ENCODE measurements at places on chromosomes 2 and 18.

- no peak for DNase-seq
Observed at GRCh38 chr2:126826491-126826890, 72.2 kb upstream of the TEX51 start.

DNA sequence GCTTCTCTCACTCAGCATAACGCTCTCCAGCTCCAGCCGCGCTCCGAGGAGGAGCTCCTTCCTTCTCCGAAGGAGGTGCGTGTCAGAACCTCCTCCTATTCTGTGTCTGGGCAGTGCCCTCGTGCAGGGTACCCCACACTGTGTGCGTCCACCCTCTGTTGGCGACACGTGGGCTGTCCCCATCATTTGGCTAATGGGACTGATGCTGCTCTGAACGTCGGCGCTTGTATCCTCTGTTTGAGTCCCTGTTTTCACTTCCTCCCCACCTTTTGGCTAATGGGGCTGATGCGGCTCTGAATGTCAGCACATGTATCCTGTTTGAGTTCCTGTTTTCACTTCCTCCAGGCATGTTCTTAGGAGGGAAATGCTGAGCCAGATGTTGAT is 22.2 kb downstream of the KCNG2 start:
- DNase-seq = no peak

DNA sequence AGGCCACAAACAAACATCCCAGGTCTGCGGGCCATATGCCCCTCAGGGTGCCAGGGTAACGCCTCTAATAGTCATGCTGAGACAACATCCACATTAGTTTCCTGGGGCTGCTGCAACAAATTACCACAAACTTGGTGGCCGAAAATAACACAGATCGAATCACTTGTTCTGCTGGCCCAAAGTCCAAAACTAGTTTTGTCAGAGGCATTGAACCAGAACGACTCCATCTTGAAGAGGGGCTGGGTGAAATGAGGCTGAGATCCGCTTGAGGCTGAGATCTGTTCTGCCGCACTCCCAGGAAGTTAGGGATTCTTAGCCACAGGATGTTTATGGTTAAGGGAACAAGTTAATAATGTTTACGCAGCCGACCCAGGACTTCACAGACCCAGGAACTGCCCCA is 66.7 kb downstream of the COPS8 start:
- no peak for DNase-seq

- no peak for DNase-seq
Observed at GRCh38 chr2:120403676-120404075, 57.7 kb downstream of the INHBB start.

DNA sequence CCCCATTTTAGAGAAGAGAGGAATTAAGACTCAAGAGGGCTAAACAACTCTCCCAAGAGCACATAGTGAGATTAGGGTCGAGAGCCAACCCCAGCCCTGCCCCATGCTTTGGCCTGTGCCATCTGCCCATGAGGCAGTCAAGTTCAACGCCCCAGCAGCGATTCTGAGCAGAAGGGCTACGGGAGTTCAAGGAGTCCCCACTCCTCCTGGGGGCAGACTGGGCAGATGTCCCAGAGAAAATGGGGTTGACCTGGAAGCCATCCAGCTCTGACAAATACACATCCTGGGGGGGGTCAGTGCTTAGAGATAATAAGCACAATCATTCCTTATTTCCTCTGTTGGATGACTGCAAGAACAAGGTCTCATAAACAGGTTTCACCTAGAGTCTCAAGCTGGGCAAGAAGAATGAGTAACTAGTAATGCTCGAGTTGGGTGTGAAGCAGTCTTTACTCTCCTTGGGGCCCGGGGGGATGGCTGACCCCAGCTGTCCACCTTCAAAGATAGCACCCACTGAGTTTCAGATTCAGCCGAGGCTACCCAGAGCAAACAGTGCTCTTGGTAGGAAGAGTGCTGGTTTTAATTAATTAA is 716.4 kb downstream of the RNF144A start:
- no peak for DNase-seq

DNA sequence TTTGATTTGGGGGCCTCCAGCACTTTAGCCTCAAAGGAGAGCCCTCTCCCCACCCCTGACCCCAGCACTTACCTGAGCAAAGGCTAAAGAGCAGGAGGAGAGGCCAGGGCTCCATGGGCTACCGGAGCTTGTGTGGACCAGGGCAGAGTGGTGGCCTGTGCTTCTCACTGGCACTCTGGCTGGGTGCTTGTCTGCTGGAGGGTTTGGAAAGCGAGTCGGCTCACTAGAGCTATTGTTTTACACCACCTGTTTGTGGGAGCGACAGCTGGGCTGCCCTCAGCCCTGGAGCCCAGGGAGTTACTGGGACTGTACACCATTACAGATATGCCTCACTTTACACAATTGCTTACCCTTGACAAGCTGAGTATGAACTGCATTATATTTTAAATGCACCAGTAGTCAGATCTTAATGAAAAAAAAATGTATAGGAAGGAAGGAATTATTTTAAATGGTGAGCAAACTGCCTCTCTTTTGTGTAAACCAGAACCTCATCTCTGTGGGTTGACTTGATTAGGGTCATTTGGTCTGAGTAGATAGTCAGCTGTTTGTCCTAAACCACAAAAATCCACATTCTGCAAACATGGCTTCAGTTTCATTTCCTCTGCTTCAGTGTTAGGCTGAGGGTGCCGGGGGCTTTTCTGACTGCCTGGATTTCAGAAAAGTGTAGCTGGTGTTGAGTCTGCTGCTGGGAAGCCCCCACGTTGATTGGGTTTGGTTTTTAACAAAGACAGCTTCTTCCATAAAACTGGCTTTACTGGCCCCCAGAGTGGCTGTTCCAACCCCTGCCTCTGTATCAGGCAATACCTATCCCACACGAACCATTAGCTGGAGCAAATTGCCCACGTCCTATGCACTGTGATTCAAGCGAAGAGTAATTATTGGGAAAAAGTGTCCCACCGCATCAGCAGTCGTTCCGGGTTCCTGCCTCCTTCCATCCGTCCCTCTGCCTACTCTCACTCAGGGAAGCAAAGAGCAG is at the start of gene CHRNA1:
CHRNA1 (minus strand) TSS at position 193 of the 976 bp plus-strand sequence; CDS start at position 115, 78 bp downstream.
- DNase-seq = no peak

GRCh38 chr2:128537646-128538045 is 219.0 kb upstream of the HS6ST1 start:
- no peak for DNase-seq

DNA sequence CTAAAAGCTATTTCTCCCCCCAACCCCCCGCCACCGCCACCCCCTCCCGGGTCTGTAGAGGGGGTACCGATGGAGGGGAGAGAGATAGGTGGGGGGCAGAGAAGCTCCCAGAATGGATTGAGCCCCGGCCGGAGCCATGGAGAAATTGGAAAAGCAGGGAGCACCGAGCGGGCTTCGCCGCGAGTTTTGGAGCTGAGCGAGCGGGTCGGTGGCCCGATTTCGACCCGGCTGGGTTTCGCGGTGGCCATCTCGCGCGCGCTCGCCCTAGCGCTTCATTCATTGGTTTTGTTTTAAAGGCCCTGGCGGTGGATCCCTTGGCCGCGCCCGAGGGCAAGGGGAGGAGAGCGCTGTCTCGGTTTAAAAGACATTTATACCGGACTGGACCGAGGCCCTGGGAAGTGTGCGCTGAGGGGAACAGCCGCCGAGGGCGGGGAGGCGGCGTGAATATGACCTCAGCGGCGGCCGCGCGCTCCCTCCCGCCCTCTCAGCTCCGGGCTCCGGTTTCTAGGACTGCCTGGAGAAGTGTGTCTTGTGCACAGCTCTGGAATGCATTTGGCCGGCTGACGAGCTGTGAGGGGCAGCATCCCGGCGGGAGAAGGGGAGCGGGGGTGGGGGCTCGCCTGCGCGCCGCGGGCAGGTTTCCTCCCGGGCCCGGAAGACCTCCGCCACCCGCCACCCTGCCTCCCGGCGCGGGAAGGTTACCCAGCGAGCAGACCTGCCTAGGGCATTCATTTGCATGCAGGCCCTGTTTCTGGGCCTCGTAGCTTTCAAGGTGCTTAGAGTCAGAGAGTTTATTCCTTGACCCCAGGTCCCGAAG is 1.7 kb upstream of the SMAD7 start:
- DNase-seq = no peak

DNA sequence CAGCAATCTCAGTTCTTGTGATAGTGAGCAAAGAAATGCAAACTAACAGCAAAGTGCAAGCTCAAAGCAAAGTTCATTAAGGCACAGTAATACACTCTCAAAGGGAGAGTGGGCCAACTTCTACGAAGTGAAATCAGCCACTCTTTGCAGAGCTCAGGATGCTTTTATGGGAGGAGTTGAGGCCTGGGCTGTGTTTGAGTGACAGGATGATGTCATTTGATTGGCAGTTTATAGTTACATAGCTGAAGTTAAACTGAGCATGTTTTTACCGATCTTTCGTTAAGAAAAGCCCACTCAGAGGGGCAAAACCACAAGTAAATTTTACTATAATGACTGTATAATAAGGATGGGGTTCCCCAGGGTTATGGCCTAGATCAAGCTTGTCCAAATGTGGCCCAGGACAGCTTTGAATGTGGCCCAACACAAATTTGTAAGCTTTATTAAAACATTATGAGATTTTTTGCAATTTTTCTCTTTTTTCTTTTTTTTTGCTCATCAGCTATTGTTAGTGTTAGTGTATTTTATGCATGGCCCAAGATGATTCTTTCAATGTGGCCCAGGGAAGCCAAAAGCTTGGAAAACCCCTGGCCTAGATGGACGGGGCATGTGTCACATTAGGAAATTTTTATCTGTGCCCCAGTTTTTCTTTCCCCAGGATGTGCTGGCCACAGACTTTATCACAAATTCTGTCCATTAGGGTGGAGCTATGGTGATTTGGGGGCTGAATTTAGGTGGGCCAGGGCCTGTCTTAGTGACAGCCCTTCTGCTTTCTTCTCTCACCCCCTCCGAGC is 8.3 kb upstream of the DNAH7 start:
- DNase-seq = no peak

DNA sequence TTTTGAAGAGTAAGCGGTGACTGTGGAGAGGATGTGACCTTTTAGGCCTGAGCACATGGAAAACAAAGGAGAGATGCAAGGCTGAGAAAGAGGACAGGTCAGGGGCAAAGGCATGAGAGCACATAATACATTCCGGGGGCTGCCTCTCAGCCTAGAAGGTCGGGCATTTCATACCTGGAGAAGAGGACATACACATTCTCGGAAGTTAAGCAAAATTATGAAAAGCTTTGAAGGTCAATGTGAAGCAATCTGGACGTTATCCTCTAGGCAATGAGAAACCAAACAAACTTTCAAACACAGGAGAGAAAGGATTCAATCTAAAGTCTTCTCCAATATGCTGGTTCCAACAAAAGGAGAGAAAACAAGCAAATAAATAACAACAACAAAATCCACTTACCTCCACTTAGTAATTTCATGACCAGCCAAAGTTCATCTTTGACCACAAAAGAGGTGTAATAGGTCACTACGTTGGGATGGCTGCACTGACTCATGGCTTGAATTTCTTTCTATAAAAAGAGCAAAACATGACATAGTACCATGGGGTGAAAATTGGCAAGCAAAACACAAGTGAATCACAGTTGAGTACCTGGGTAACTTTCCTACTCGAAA is 80.4 kb downstream of the STK39 start:
- DNase-seq = peak; percentile 83

- no peak for DNase-seq
Observed at GRCh38 chr2:32723467-32724079, 95.7 kb downstream of the TTC27 start.

GRCh38 chr2:168208652-168209051 is 38.7 kb downstream of the STK39 start:
- no peak for DNase-seq

DNA sequence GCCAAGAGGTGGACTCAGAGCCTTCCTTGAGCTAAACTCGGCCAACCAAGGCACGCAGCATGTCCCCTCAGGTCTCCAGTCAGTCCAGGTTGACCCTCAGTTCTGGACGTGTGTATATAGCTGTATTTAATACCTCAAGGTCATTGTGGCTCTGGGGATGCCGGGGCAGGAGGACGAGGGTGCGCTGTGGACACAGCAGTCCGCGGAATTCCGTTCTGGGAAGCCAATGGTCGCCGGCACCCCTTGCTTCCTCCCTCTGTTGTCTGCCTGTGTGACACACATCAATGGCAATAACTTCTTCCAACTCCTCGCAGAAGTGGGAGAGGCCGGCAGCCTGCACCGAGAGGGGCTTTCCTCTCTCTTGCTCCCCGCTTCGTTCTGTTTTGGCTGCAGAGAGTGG is 27.7 kb downstream of the LBH start:
- no peak for DNase-seq

DNA sequence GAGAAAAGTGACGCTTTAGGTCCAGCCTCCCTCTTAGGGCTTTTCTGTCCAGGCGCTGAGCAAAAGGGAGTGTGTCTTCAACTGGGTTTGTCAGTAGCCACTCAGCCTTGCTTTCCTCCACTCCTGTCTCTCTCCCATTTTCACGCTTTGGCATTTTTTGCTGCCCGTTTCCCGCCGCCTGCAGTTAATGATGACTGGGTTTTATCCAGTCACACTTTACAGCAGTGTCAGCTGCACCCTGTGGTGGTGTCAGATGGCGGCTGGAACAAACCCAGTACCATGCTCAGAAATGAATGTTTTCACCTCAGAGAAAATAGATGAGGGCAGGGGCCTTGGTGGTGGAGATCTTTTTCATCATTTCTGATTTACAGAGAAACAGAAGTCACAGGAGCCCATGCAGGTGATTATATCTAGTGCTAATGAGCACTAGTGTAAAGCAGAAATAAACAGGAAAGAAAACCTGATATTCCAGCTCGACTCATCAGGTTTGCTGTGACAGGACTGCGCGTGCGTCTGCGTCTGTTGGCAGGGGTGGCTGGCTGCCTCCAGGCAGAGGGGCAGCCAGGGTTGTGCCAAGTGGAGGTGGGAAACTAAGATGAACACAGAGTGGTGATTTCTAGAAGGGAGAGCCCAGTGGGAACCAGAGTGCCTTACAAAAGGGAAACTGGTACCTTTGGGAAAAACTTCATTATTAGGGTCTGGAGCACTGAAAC is 139.9 kb downstream of the TANC1 start:
- DNase-seq = no peak

GRCh38 chr2:139814458-139814857 is 1034.3 kb upstream of the NXPH2 start:
- no peak for DNase-seq

GRCh38 chr2:134739879-134740301 is 21.1 kb upstream of the TMEM163 start:
- DNase-seq = no peak

DNA sequence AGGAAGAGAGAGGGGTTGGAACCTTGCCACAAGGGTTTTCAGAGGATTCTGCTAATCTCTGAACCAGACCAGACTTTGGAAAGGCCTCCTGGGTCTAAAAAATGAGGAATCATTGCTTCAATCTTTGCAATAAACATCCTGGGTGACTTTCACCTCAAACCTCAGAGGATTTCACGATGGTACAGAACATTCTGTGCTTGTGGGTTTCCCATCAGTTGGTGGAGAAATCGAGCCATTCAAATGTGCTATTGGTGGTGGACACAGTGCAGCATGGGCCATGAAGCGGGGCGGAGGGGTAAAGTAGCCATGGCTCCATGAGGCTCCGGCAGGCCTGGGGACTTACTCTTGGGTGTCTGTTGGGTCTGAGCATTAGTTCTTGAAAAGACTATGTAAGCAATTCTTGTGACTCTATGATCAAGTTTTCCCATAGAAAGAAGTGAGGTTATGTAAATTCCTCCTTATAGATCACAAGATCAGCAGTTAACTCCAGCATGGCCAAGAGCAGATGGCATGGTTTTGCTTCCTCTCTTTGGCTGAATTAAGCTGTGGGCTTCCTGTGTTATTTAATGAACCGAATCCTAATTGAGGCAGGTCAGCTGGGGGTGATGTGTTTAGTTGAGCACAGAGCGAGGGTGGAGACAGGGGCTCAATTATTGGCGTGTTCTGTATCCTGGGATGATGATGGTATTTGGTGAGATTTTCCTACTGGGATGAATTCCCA is 1.9 kb upstream of the IL1R2 start:
- DNase-seq = no peak

Measured in HCT116 (cell line).